ENCODE measurements at places on chromosomes 13 and 19.

DNA sequence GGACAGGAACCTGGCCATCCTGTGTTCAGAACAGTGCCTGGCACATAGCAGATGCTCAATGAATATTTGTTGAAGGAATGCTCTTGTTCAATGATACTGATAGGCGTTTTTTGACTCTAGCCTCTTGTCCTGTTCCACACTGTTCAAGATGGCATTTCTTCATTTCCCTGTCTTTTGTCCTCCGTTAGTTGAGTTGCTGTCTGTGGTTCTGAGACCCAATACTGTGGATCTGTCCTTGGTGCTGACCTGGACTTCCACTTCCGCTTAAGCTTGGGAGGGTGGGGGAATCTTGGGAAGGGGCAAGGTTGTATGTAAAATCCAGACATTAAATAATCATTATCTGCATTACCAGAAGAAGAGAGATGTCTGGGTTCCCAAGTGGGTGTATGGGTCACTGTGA, 8.3 kb upstream of the KCNN4 start:
- DNase-seq, result peak; percentile 49

DNA sequence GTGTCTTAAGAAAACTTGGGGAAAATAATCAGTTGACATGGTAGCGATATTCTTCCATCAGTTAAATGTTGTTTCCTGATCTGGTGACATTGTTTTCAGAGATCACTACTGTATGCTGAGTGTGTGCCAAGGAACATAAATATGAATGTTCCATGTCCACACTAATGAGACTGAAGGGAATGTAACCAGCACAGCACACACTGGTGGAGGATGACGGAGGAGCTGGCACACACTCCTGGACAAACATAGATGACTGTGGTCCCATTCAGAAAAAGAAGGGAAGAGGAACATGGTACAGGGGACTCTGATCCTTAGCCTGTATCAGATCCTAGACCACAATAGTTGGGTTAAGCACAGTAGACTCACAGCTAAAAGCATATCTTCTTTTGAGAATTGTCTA, 574.8 kb downstream of the MYO16 start:
- DNase-seq, result no peak

- DNase-seq, result no peak
Observed at GRCh38 chr13:113045251-113046127, 60.1 kb upstream of the F7 start.

DNA sequence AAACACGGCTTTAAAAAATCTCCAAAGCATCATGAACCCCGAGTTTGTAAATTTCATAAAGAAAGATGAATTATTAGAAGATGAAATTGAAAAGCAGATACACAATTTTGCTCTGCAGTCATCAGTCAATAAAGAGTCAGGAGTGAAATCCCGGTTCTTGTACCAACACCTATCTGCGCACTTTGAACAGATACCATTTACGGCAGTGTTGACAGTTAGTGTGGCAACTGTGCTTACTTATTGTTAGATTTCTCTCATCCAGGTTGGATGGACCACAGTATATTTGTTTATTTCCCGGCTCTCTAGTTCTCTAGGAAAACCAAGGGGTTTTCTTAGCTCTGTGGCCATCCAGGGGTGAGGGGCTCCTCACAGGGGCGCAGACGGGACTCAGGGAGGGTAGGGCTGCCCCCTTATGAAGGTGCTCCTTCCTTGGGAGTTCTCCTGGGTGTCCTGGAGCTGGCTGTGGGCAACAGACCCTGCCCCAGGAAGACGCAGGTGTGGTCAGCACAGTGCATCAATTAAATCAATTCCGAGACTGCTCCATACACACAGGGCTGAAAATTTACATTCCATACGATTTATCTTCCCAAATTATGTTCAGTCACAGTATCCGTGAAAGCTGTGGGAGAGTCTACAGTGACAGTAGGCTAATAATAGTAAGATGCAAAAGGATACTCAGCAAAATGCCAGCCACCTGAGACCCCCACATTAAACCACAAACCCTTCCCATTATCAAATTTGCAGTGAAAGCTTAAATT, 107.0 kb upstream of the C1QTNF9B start:
- no peak for DNase-seq

DNA sequence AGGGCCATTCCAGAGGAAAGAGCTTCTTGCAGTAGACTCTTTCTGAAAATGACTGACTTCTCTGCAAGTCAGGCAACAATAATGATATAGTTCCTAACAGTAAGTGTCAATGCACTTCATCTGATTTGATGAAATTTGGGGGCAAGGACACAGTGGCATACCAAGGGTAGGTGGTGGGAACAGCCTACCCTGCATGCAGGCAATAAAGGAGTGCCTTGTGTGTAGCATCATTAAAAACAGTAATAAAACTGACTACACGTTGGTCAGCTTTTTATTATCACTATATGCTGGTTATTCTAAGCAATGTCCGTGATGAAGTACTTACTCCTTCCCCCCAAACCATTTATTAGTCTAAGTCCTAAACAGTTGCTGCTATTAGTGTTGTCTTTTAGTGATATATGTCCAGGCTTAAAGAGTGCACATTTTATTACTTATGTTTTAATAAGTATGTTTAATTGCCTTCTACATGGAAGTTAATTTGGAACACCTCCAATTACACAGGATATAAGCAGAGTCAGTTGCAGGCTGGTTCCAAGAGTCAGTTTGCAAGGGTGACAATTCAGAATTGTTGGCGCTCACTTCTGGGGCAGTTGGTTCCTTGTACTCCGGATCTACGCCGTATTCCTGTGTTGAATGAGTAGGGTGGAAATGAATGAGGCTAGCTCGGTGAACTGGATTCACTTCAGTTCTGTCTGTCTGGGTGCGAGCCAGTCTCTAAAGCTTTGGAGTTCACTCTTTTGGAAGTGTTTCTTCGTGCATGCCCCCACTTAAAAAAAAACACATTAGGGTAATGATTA, 84.0 kb downstream of the RGCC start:
- DNase-seq, result no peak

GRCh38 chr19:34017024-34017423, 155.3 kb upstream of the LSM14A start:
- DNase-seq, result no peak

- no peak for DNase-seq
Observed at GRCh38 chr13:32098272-32098671, 66.7 kb downstream of the FRY start.

Measured in neuronal stem cell (in vitro differentiated cells).